ENCODE measurements at places on chromosomes 1 and 21. TPM values are rescaled to one million over a fixed set of nuclear protein-coding genes. Genes with fewer than 3 reads are reported as not detected.

Gene PDC
- 1.1 TPM for total RNA-seq

Gene LCE2C
- not detected for total RNA-seq

Gene AMY1C
- total RNA-seq: not detected

Gene CR2
- not detected for total RNA-seq

Gene ELAVL4
- not detected for total RNA-seq

Gene PGM1
- total RNA-seq: 32.4 TPM

Gene TSPEAR
- 0.45 TPM for total RNA-seq

Gene TLCD4
- 0.10 TPM for total RNA-seq

Gene ASB17
- not detected for total RNA-seq

Gene BEND5
- total RNA-seq: 50.8 TPM

Gene PSRC1
- 13.5 TPM for total RNA-seq

Gene CD244
- 0.33 TPM for total RNA-seq

Gene LEMD1
- total RNA-seq: 46.8 TPM

Gene LIN9
- 2.8 TPM for total RNA-seq

Gene ICOSLG
- total RNA-seq: 0.74 TPM

Gene KIF26B
- 8.3 TPM for total RNA-seq

Gene GBP6
- not detected for total RNA-seq

Gene SLC19A2
- 9.1 TPM for total RNA-seq

Gene LEPROT
- 27.5 TPM for total RNA-seq

Gene FCRL4
- total RNA-seq: not detected

Gene NUAK2
- 0.38 TPM for total RNA-seq

Gene BCAN
- total RNA-seq: 25.1 TPM
